ENCODE measurements at places on chromosomes 3 and 15.
A peak's percentile ranks its signal among the peaks of the same experiment; 100 is the strongest.

- DNase-seq, result no peak
These were observed 37.7 kb upstream of the PRR20G start for GRCh38 chr3:127325629-127325961.

GRCh38 chr3:56251343-56251945 lies 216.8 kb downstream of the ERC2 start:
- DNase-seq, result peak; percentile 51

- no peak for DNase-seq
These were observed 7.1 kb upstream of the LARS2 start for GRCh38 chr3:45381168-45381852.

DNA sequence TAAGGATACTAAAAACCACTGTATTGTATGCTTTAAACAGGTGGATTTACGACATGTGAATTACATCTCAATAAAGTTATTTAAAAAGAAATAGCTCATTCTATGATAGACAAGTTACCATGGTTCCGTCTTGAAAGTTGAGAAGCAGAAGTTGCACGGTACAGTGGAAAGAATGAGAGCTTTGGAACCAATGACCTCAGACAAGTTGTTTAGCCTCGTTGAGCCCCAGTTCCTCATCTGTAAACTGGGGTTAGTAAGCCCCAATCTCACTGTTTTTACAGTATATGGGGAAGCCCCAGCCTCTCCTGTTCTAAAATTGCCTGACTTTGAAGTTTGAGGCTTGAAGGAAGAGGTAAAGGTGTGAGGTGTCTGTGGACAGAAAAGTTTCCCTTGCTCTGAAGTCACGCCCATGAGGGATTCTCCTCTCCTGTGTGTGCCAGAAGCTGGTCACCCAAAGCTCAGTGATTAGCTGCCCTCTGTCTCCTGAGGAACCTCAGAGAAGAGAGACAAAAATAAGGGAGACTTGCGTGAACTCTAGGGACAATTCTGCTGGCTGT lies 10.0 kb downstream of the CRYGS start:
- DNase-seq, result peak; percentile 83

GRCh38 chr15:68991723-68992122 lies 22.8 kb upstream of the NOX5 start:
- DNase-seq, result no peak

- no peak for DNase-seq
These were observed 320.2 kb upstream of the MME start for GRCh38 chr3:154759966-154760365.

- DNase-seq, result no peak
These were observed 146.2 kb upstream of the PTPRG start for GRCh38 chr3:61415201-61415600.

GRCh38 chr3:193771011-193771652 lies 178.1 kb downstream of the OPA1 start:
- no peak for DNase-seq

DNA sequence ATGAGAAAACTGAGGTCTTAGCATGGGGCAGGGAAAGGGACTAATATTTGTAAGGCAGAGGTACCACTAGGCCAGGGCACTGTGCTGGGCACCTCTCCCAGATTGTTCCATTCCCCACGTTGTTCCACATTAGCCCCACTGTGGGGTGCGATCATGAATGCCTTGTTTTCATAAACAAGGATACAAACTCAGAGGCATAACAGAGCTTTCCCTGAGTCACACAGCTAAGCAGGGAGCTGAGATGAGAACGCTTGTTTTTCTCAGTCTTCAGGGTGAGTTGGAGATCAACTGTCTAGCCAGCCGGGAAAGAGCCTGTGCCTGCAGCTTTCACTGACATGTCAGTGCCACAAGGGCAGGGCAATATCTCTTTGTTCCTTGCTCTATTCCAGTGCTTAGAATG lies 47.9 kb upstream of the ITGA11 start:
- DNase-seq, result no peak

- no peak for DNase-seq
These were observed 43.5 kb upstream of the SLC41A3 start for GRCh38 chr3:126127452-126127851.

GRCh38 chr3:17115186-17115585 lies 230.4 kb downstream of the PLCL2 start:
- DNase-seq, result no peak

- no peak for DNase-seq
These were observed 113.4 kb downstream of the FBLN2 start for GRCh38 chr3:13662238-13662847.

DNA sequence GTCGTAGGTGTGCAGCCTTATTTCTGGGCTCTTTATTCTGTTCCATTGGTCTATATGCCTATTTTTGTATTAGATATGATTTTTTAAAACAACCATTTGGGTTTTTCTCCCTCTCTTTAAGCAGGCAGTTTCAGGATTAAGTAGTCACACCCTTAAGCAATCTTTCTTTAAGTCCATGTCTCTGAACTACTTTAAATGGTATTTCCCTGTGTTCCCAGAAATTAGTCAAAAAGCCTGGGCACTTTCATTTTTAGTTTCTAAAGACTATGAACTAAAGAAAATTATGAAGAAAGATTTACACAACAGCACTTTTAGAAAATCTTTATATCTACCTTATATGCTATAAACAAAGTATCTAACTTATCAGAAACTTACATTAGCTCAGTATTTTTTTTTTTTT lies 110.3 kb downstream of the FAIM start:
- peak; percentile 11 for DNase-seq

- no peak for DNase-seq
These were observed 70.6 kb upstream of the CHRNB4 start for GRCh38 chr15:78711638-78712037.

- no peak for DNase-seq
These were observed 65.4 kb downstream of the C3orf70 start for GRCh38 chr3:185087419-185087818.

- no peak for DNase-seq
These were observed 71.6 kb upstream of the ACP3 start for GRCh38 chr3:132245552-132246142.
